Right forelimb (tissue), 1 donor: ENCODE measurements at places on chromosomes 12 and 14.

DNA sequence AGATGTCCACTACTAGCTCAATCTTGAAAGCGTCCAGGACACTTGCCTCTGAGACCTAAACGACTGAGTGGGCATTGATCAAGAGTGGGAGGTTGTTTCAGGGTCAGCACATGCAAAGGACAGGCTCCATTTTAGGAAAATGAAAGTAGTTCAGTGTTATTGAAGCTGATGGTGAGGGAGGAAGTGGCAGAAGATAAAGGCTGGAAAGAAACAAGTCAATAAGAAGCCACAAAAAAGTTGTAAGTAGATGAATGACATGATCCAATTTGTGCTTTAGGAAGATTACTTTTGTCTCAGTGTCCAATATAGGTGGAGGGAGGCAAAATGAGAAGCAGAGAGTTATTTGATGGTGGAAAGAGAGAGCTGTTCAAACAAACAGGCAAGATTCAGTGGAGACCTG is 22.0 kb downstream of the GPR65 start:
- no peak for DNase-seq

GRCh38 chr12:58896278-58896677 is 24.0 kb downstream of the LRIG3 start:
- no peak for DNase-seq

DNA sequence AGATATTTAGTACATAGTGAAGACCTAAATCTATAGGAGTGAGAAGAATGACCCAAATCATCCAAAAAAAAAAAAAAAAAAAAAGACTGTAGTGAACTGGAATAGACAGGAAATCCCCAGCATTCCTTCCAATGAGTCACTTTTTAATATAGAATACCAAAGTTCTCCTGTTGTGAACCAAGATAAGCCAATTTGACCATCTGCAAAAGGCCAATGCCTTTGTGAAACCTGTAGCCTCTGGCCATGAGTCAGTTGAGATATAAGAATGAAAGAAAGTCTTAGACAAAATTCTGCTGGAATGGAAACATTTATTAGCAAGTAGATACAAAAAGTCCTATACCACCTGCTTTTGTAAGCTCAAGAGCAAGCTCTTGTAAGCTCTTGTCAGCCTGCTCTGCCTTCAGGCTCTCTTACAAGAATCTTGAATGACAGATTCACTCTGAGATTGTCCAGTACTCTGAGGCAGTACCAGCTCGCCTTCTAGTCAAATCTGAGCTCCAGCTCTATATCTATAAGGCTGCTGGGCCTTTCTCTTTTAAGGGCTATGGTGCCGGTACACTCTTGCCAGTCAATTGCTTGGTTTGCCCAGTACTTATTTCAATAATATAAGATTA is 243.0 kb upstream of the TMTC1 start:
- DNase-seq = no peak

- no peak for DNase-seq
Observed at GRCh38 chr14:100427166-100427565, 104.0 kb downstream of the SLC25A47 start.

DNA sequence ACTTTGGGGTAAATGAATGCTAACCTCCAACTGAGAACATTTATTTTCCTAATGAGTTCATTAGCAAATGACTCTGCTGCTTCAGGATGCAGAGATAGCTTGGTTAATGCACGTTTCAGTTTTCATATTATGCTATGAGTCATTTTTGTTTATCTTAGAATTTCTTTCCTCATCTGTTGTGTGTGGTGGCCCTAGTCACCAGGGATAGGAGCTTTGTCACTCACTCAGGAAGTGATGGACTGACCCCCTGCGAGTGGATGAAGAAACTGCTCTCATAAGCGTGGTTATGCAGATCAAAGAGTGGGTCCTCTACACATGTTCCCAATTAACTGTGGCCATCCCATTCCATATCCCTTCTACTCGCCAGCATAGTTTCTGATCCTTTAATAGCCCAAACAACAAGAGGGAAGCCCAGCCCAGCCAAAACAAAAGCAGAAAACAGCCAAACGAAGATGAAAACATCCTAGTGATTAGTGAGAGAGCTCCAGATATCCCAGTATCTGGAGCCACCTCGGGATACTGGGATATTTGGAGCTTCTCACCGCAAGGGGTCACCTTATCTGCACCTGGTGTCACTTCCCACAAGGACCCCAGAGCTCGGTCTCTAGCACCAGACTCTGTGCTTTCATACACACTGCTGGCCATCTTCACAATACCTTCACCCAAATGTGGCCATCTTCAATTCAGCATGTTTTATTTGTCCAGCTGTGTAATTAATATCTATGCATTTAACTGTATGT is 8.6 kb downstream of the TC2N start:
- no peak for DNase-seq

- DNase-seq = no peak
Observed at GRCh38 chr12:7642876-7643309, 22.8 kb downstream of the APOBEC1 start.

DNA sequence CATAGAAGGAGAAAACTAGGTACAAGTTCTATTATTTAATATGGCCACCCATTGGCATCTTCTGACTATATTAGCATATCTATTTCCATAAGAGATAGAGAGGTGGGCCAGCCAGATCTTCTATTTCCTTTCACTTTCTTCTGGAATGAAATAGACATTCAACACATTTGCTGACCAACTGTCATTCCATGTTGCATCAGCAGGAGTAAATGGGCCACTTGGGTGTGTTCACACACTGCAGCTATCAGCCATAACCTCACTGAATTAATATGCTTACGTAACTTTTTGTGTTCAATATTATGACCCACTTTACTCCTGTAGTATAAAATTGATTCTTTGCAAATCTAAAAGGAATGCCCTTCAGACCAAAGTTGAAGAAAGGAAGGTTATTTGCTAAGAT is 106.2 kb upstream of the LGR5 start:
- no peak for DNase-seq

- no peak for DNase-seq
Observed at GRCh38 chr14:81062816-81063215, 107.4 kb downstream of the TSHR start.

DNA sequence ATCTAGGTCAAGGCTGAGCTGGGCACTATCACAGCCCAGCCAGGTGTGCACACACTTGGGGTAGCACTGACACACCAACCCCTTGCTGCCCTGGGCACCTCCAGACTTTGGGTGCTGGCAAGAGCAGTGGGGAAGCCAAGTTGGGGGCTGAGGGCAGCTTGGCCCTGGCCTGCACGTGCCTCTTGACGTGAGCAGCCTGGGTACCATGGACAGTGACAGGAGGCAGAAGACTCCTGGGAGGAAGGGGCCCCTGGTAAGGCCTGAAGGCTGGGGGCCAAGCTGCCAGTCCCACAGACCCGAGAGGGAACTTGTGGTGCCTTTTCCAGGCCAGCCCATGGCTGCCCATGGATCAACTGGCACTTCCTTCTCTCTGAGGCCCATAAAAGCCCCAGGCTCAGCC is 124.1 kb upstream of the SFSWAP start:
- no peak for DNase-seq

DNA sequence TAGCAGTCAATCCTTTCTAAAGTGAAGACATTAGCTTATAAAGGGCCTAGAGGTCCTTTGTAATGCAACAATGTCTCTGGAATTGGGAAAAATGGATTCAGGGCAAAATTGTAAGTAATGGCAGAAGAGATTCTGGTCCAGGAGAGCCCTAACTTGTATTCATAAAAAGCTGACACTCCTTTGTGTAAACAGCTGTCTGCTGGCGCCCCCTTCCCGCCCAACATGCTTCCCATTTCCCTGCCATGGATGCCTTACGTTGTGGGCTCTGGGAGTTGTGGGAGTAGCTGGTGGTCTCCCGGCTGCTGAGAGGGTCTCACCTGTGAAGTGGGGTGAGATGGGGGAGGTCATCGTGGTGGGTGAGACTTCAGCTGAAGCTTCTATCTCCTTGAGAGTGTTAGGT is 2.3 kb downstream of the ACRBP start:
- peak; percentile 66 for DNase-seq

- no peak for DNase-seq
Observed at GRCh38 chr12:119180380-119181040, 1.8 kb downstream of the HSPB8 start.

GRCh38 chr14:65032319-65032718 is 45.6 kb downstream of the FNTB start:
- no peak for DNase-seq

- DNase-seq = no peak
Observed at GRCh38 chr14:57122129-57122528, 146.6 kb downstream of the EXOC5 start.

DNA sequence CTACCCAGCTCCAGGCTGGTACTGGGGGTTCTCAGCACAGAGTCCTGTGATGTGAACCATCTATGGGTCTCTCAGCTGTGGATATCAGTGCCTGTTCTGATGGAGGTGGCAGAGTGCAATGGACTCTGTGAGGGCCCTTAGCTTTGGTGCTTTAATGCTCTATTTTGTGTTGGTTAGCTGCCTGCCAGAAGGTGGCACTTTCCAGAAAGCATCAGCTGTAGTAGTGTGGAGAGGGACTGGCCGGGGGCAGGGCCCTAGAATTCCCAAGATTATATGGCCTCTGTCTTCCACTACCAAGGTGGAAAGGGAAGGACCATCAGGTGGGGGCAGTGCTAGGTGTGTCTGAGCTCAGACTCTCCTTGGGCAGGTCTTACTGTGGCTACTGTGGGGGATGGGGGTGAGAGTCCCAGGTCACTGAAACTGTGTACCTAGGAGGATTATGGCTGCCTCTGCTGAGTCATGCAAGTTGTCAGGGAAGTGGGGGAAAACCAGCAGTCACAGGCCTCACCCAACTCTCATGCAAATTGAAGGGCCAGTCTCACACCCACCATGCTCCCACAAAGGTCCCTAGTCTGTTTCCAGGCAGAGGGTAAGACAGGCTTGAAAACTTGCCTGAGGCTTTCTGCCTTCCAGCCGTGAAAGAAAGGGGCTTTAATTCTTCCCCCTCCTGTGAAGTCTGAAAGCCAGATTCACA is 878.1 kb downstream of the C12orf50 start:
- DNase-seq = no peak

DNA sequence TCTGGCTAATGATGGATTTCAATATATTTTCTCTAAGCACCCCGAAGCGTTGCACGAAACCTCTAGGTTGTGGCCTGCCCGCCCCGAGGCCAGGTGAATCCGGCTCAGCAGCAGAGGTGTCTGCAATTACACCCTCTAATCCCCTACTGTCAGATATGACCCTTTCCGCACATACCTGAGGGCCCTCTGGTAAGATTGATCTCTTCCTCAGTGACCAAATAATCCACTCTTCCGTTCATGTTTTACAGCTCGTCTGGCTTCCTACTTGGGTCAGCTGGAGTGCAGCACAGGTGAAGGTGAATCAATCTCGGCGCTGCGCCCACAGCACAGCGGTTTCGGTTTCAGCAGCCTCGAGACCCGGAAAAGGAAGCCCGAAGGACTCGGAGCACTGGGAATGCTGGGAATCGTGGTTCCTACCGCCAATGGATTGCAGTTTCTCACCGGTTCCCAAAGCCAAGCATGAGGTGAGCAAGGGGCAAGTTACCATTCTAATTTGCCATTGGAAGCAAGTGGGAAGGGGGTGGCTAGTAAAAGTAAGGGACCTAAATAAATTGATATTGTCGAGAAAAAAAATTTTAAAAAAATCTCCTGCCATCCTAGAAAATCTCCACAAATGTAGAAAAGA is at the start of gene SYNJ2BP:
SYNJ2BP (minus strand) TSS at position 366 of the 625 bp plus-strand sequence; CDS start at position 239, 127 bp downstream.
- DNase-seq = peak; percentile 75

- no peak for DNase-seq
Observed at GRCh38 chr14:35286707-35287106, 5.5 kb upstream of the PSMA6 start.

DNA sequence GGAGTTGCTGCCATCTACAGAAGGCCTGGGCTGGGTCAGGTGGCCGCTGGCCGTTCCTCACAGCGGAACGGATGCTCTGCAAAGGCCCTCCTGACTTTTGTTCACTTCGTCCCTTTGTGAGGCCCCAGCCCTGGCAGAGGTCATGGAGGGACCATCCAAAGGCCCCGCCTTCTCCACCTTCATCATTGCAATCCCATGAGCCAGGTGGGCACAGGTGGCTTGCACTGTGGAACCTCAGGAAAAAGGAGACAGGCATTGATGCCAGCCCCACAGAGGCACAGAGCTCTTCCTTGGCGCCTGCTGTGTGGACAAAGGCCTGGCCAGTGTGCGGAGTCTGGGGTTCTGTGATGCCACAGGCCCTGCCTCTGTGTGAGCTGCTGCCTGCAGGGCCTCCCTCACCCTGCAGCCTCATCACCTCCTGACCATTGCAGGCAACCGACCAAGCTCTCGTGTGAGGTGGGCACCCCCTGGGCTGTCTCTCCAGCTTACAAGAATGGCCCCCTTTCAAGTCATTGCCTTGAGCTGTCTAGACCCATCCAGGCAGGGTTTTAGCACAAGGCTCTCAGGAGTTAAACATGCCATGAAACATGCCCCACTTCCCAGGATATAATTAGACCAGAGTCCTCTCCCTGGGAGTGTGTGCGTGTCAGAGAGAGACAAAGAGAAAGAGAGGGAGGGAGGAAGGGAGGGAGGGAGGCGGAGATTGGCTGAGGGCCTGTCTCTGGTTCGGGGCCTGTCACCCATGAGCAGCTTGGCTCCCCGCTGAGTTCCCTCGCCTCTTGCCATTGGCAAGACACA is 19.3 kb downstream of the NFKBIA start:
- peak; percentile 64 for DNase-seq

GRCh38 chr14:54754623-54755386 is 147.8 kb downstream of the GCH1 start:
- no peak for DNase-seq

DNA sequence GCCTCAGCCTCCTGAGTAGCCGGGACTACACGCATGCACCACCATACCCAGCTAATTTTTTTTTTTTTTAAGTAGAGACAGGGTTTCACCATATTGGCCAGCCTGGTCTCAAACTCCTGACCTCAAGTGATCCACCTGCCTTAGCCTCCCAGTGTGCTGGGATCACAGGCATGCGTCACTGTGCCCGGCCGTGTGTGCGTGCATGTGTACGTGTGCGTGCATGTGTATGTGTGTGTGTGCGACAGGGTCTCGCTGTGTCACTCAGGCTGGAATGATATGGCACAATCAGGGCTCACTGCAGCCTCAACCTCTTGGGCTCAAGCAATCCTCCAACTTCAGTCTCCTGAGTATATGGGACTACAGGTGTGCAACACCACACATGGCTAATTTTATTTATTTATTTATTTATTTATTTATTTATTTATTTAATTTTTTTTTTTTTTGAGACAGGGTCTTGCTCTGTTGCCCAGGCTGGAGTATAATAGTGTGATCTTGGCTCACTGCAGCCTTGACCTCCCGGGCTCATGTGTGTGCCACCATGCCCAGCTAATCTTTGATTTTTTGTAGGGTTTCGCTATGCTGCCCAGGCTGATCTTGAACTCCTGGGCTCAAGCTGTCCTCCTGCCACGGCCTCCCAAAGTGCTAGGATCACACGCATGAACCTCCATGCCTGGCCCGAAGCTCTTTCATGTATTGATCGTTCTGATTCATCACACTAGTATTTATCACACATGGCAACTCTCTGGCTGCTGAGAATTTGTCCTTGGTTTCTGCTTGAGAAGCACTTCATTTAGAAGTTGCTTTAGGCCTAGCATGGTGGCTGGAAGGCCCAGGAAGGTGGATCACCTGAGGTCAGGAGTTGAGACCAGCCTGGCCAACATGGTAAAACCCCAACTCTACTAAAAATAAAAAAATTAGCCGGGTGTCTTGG is 35.9 kb upstream of the CLIP1 start:
- no peak for DNase-seq
